Hematopoietic multipotent progenitor cell (in vitro differentiated cells): ENCODE measurements at places on chromosomes 3 and 15.

GRCh38 chr3:42088803-42089530, 2.2 kb upstream of the TRAK1 start:
- no peak for DNase-seq

GRCh38 chr3:148077318-148077923, 620.3 kb upstream of the AGTR1 start:
- no peak for DNase-seq

DNA sequence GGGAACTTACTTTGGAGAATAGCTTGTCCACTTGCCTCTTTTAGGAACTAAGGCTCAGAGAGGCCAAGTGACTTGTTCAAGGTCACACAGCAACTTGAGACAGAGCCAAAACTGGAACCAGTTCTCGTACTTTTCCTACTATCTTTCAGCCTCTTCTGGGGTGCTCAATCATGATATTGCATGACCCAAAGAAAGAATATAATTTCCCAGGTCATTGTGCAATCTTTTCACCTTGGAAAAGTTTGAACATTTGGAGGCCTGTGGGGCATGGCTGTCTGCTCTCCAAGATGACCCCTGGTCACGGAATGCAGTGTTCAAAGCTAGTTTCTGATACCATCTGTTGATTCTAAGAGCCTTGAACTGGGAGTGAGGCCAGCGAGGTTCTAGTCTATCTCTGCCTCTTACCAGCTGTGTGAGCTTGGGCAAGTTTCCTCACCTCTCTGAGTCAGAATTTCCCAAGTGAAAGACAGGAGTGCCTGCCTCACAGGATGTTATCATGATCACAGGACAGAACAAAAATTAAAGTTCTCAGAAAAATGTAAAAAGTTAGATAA, 89.7 kb downstream of the BDH1 start:
- DNase-seq: no peak

DNA sequence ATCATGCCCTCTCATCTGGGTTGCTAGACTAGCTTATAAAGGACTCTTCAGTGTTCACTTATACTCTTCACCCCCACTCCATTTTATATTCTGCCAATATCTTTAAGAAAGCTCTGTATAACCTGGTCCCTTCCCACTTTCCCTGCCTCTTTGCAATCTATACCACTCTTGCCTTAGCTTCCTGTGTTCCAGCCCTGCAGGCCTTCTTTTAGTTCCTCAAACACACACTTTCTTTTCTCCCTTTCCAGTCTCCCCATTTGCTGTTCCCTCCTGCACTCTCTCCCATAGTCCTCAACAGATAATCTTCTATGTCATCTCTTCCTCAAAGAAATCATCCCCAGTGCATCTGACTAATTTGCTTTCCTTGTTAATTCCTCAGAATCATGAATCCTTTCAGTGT, 28.7 kb downstream of the SENP8 start:
- no peak for DNase-seq
